ENCODE measurements at places on chromosomes 11 and 22. TPM values are rescaled to one million over a fixed set of nuclear protein-coding genes. Genes with fewer than 3 reads are reported as not detected.
A peak's percentile ranks its signal among the peaks of the same experiment; 100 is the strongest.

- no peak for DNase-seq
Observed at GRCh38 chr22:50702821-50703725, 30.4 kb downstream of the SHANK3 start.

- DNase-seq = no peak
Observed at GRCh38 chr11:115873813-115874212, 369.6 kb upstream of the CADM1 start.

GRCh38 chr11:27280140-27280539 is 82.9 kb downstream of the CCDC34 start:
- DNase-seq = no peak

CALCA gene
- polyA plus RNA-seq = not detected

BRSK2 gene
- polyA plus RNA-seq = 0.64 TPM

TIMM10 gene
- 179 TPM for polyA plus RNA-seq

DNA sequence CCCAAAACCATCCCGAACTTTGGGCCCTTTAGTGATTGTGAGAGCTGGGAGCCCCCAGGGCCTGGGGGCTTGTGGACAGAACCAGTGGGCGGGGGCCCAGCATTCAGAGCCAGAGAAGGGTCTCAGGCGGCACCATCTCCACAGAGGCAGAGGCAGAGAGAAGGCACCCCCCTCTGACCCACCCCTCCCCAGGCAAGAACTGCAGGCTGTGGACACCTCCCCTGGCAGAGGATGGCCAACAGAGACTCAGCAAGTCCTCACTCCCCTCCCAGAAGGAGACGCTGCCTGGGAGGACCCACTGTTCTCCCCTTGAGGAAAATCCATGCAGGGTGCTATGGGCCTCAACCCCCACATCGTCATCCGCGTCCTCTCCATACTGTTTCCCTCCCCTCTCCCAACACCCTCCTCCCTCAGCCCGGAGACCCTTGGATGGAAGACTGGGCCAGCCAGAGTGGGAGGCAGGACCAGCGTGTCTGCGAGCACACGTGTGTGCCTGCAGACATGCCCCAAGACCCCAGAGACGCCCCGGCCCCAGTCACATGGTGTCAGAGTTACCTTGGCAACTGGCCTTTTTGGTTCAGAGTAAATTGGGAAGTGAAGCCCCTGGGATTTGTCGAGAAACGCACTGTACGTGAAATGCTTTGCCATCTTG is 42.6 kb downstream of the KCNC1 start:
- DNase-seq = no peak

GRCh38 chr11:123056835-123057491 is 5.0 kb downstream of the HSPA8 start:
- DNase-seq = no peak

DNA sequence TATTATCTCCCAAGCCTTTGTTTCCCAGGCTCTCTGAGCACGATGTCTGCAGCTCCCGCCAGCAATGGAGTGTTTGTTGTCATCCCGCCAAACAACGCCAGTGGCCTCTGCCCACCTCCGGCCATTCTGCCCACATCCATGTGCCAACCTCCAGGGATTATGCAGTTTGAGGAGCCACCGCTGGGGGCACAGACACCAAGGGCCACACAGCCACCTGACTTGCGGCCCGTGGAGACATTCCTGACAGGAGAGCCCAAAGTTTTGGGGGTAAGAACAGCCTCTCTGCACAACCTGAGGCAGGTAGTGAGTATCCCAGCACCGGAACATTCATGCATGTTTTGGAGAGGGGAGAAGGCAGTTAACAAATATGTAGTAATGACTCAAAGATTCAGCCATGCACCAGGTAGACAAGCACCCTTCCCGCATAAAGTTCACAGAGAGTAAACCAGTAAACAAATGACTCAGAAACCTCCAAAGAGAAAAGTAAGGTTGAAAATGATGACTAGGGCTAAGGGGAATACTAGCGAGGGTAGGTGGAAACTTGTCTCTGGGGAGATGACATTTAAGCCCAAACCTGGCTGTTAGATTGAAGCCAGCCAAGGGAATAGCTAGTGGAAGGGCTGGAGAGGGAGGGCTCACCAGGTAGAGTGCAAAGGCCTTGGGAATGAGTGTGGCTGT is 7.2 kb downstream of the MS4A15 start:
- DNase-seq = no peak

DNA sequence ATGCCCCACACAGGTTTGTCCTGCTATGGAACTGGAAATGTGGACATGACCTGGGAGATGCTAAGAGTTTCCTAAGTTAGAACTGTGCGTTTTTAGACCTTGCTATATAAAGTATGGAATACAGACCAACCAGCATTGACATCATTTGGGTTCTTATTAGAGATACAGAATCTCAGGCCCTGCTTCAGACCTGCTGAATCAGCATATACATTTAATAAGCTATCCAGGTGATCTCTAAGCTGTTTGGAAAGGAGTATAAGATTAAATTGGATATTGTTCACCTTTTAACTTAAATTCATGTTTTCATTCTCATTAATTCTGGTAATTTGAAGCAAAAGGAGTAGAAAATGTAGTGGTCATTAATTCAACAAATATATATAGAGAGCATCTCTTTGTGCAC is 6.9 kb upstream of the CNTF start:
- DNase-seq = no peak

DNA sequence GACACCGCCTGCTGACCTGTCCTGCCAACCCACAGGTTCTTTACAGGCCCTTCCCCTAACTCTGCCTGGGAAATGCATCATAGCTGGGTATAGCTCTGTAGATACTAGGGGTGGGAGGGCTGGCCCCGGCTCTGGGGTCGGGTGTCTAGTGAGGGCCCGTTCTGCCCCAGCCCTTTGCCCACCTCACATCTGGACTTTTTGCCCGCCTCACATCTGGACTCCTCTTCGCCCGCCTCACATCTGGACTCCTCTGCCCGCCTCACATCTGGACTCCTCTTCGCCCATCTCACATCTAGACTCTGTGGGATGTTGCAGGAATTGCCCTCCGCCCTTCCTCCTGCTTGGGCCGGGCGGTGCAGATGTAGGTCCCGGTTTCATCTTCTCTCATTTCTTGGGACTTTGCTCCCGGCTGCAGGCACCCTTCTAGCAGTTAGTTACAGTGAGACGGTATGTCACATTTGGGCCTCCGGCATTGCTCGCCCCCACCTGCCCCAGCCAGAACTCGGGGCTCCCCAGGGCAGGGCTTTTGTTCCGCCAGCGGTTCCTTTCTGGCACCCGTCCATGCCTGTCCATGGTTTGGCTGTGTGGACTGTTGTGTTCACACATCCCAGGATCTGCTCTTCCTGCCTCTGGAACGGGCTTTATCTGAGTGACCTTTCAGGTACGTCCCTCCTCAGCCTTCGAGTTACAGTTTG is 1153.7 kb downstream of the BRD1 start:
- DNase-seq = no peak

DNA sequence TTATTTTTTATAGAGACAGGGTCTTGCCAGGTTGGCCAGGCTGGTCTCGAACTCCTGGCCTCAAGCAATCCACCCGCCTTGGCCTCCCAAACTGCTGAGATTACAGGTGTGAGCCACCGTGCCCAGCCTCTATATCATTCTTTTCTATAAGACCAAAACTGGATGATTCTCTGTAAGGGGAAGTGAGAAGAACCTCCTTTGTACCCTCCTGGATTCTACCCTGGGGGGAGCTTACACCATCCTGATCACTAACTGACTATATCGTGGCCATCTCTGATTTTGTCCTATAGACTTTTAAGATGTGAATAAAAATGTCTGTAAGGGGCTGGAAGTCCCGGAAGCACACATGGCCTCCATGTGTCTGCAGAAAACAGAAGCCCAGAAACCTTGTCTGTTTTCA is 9.1 kb downstream of the PIWIL4 start:
- DNase-seq = no peak

DNA sequence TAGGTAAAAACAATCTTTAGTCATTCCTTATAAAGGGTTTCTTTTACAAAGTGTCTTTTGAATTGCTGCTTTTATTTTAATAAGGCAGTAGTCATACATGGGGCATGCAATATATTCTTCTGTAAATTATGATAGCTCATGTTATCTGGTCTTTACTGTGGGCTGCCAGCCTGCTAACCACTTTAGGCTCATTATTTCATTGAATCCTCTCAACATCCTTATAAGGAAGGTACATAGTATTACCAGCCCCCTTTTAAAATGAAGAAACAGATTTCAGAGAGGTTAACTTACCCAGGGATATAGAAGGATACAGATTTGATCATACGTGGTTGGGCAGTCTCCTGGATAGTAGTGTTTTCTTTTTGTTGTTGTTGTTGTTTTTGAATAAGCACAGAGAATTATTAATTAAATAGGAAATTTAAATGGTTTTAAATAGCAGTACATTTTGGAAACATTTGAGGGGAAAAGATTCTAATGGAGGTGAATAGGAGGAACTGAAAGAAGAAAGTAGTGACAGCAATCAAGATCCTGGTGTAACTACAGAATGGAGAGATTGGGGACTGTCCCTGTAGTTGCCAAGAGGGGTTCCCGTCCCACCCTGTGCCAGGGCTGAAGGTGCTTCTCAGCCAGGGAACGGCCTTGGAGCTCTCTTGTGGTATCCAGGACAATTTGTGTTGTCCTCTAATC is 21.0 kb downstream of the SPECC1L start:
- DNase-seq = no peak

DNA sequence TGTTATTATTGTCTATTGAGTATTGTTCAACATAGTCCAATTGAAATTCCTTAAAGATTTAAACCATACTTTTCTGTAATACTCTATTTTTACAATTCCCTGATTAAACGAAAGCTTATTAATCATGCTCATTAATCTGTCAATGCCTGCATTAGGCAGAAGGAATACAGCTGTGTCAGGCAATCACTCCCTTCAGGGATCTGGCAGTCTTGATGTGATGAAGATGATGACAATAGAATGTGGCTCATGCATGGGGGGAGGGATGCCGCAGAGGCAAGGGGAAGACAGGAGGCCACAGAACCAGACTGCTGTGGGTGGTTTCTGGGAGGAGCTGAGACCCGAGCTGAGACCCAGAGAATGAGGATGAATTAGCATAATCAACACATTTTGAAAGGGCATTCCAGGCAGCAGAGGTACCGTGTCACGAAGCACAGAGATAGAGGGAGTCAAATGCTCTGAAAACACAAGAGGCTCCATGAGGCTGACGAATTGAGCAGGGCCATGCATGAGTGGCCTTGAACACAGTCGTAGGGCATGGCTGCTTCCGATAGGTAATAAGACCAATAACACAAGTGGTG is 1075.5 kb downstream of the OPCML start:
- no peak for DNase-seq

- DNase-seq = no peak
Observed at GRCh38 chr11:27795955-27796861, 96.0 kb upstream of the BDNF start.

DNA sequence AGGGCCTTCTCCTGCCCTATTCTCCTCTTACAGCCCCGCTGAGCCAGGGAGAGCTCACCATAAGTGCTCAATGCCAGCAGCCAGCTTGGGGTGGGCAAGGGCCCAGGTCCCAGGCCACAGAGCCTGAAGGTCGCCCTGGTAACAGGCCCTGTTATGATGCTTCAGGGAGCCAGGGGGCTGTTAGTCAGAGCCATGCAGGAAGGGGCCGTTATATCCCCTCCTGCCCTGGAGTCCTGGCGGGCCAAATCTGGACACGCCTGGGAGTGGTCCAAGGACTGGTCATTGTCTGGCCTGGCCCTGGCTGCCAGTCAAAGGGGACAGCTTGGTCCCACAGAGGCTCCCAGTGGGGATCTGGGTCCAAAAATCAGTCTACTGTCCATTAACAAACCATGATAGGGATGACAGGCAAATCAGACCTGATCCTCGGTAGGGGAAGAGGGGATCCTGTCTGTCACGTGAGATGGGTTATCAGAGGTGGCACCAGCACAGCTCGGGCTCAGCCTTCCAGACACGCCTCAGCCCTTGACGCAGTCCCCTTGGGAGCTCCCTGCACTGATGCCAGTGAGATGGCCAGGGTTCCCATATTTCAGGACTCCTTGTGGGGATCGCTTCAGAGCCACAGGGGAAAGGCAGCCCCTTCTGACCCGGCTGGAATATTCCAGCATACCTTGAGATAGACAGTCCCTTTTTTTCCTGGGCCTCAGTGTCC is 55.9 kb downstream of the LRRC32 start:
- peak; percentile 58 for DNase-seq

DNA sequence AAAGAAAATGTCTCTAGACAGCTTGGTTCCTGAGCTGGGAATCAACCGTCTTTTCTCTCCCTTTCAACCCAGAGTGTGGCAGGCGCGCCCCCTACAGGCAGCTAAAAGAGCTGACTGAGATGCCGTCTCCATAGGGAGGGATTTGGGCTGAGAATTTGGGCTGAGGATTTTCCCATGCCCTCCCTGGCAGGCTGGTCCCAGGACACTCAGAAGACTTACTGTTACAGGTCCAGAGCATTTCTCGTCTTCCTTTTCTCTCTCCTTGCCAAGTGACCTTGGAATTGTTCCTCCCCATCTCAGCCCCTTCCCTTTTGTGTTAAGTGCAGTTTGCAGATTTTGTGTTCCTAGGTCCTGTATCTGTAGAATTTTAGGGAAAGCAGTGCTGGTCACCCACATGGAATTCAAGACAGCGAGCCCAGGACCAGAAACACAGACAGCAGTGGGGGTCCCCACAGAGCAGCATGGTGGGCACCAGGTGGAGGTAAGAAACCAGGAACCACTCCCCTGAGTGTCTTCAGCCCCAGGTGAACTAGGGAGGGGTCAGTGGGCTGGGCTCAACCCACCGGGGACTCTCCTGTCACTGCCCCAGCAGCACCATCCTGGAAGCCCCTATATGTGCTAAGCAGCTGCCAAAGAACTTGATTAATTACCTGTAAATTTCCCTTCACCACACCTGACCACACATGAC is 9.9 kb upstream of the IGLL5 start:
- peak; percentile 67 for DNase-seq

GRCh38 chr11:93497596-93497995 is 45.6 kb downstream of the SMCO4 start:
- no peak for DNase-seq

GRCh38 chr11:44207292-44207691 is 102.6 kb downstream of the ALX4 start:
- no peak for DNase-seq

DNA sequence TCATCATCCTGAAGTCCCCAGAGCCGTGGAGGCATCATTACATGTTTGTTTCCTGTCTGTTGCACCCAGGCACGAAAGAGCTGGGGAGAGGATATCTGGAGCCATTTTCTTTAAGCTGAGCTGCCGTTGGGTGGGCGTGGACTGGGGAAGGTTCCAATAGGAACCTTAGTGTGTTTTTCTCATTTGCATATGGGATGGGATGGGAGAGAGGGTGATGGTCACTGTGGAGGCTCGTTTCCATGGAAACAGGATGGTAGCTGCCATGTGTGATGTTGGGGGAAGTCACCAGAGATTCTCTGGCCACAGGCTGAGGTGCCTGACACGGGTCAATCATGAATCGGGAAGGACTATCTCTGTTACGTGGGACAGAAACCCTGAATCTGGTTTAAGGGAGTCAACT is 39.7 kb downstream of the CACNA1I start:
- no peak for DNase-seq

GRCh38 chr22:48223488-48224190 is 1461.2 kb downstream of the TBC1D22A start:
- DNase-seq = no peak

DNA sequence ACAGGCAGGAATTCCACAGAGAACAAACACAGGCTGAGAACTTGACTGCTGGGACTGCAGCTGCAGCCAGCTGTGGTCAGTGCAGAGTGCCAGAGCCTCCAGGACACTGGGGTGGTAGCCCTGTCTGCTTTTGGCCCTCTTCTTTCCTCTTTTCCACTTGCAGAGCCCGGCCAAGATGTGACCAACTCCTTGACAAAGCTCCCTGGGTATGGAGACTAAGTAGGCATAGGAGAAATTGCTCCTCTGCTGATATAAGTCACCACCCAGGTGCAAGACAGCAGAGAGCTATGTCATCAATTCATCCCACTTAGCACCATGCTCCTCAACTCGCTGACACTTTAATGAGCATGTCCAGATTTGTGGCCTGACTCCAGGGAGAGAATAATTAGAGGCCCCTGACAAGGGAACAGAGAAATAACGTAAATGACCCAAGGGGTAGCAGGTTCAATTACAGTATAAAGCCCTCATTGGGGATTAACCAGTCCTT is 369.4 kb upstream of the B3GAT1 start:
- DNase-seq = no peak

Measured in SK-N-SH (cell line).